ENCODE measurements at places on chromosomes 2 and 18. TPM values are rescaled to one million over a fixed set of nuclear protein-coding genes. Genes with fewer than 3 reads are reported as not detected.

DNA sequence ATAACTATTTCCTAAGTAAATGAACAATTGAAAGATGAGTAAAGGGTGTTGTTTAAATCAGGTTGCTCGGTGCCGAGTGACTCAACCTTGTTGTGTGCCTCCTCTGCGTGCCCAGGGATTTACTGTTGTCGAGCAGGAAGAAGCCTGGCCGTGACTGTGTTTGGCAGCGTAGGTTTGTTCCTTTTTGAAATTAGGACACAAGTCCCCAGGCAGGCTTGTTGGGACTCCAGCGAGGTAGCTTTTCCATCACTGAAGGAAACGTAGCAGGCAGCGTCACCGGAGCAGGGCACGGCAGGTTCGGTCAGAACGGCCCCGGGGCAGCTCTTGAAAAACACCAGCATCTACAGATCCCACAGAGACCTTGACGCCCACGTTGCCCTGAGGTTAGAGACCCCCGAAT lies 48.6 kb downstream of the TMEM18 start:
- H3K4me3 ChIP-seq, result no peak overlapping the region
- H3K4me1 ChIP-seq, result no peaks in the 10 kb centered on the region
- no peak for DNase-seq
- no peak overlapping the region for H3K27ac ChIP-seq

DNA sequence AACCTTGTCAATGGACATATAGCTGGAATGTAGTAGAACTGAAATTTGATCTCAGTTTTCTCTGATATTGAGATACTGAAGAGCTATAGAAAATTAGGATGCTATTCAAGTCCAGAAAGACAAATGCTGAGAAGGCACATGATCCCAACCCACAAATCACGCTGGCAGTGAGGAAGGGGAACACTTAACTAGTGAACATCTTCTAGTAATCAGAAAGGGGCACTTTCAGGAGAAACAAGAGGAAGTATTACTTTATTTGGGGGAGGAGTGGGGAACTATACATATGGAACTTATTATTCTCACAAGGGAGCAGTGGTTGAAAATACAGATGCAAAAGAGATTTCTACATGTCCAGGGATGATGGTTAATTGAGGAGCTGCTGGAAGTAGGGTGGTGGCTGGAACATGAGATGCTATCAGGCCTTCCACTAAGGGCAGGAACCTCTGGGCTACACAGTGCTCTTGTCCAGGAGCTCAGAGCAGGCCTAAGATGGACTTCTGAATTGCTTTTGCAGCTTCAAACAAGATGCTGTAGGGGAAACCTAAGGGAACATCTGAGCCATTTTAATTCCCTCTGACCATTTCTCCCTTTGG lies 79.3 kb downstream of the TGFA start:
- peak; percentile 22 for DNase-seq
- H3K27me3 ChIP-seq, result peaks cover 7% of the 10 kb centered on the region
- no peak overlapping the region for H3K4me3 ChIP-seq
- no peaks in the 10 kb centered on the region for H3K36me3 ChIP-seq

DNA sequence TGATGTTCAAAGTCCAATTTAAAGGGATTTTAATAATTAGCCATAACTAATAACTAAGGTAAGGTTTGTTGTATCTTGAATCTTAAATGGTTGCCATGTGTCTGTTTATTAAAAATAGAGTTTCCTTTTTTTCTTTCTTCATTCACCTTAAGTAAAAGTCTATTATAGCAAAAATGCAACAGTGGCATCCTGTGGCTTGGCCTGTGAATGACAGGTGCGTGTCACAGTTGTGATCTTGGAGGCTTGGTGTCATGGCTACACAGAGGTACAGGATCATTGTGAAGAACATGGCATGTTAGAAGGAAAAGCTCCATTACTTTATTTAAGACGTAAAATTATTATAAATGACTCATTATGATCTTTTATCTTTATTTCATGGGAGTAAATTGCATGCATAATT lies 246.1 kb downstream of the BCL2 start:
- no peak overlapping the region for H3K27ac ChIP-seq
- H3K36me3 ChIP-seq, result no peaks in the 10 kb centered on the region
- no peaks in the 10 kb centered on the region for H3K4me1 ChIP-seq

- H3K27ac ChIP-seq, result no peak overlapping the region
- H3K4me3 ChIP-seq, result no peak overlapping the region
- no peaks in the 10 kb centered on the region for H3K36me3 ChIP-seq
- H3K27me3 ChIP-seq, result no peaks in the 10 kb centered on the region
- H3K4me1 ChIP-seq, result no peaks in the 10 kb centered on the region
These were observed 600.4 kb upstream of the KLHL29 start for GRCh38 chr2:22784566-22784965.

POTEC gene
- not detected for total RNA-seq

- H3K4me3 ChIP-seq, result no peak overlapping the region
- no peak overlapping the region for H3K27ac ChIP-seq
- DNase-seq, result no peak
- no peaks in the 10 kb centered on the region for H3K27me3 ChIP-seq
- no peaks in the 10 kb centered on the region for H3K36me3 ChIP-seq
These were observed 23.3 kb upstream of the MTA3 start for GRCh38 chr2:42545023-42545721.

CFAP53 gene
- 1.8 TPM for total RNA-seq

DNA sequence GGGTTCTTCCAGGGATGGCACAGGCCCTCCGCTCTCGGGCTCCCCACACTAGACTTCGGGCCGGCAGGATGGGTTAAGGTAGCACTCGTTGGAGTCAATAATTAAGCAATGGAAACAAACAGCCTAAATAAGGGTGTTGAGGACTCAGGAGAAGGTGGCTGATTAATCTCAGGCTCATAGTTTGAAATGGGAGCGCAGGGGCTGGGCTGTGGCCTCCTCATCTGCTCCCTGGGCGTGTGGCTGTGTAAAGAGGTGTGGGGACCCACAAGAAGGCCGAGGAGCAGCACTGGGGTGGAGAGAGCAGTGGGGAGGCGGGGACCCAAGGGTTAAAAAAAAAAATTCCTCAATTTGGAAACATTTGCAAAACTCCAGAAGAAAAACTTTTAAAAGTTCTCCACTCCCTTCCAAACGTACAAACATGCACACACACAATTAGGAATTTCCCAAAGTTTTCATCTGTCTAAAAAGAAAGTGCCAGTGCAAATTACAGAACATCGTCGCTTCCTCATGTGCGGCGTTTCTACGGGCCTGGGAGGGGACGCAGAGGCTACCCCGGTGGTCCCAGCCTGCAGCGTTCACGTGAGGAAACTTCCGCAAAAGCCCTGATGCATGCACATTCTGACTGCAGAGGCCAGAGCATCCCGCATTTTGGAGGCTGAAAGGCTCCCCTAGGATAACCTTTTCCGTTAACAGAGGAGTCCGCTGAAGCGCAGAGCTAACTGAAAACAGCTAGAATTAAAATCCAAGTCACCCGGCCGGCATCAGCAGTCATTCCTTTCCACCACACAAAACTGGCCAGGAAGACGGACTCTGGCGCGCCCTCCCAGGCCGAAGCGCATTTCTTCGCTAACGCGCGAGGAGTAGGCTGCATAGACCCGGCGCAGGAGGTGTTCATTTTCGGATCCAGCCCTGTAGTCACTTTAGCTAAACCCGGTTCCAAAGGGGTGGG lies 1.0 kb upstream of the TUBB6 start:
- peak overlapping the region; percentile 65 for H3K27ac ChIP-seq
- H3K4me1 ChIP-seq, result no peaks in the 10 kb centered on the region
- no peak overlapping the region for H3K4me3 ChIP-seq
- H3K36me3 ChIP-seq, result no peaks in the 10 kb centered on the region
- no peaks in the 10 kb centered on the region for H3K27me3 ChIP-seq

SPATA3 gene
- total RNA-seq, result not detected

DNA sequence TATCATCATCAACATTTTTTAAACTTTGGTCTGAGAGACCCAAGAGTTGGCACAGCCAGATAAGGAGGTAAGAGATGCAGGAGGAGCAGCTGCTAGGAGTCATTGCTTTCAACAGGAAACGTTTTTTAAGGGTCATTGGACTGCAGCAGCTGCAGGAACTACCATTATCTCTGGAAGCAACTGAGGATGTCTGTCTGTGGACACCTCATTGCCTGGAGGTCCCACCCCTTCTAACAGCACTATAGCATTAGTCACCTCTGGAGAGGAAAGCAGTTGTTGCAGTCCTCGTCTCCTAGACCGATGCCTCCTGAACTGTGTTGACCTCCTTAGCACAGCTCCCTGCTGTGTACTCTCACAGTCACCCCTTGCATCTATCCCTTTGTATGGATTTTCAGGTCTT lies 21.5 kb upstream of the FSHR start:
- no peak overlapping the region for H3K4me3 ChIP-seq
- no peaks in the 10 kb centered on the region for H3K4me1 ChIP-seq
- no peaks in the 10 kb centered on the region for H3K36me3 ChIP-seq
- H3K27me3 ChIP-seq, result no peaks in the 10 kb centered on the region

NRBP1 gene
- total RNA-seq, result 57.1 TPM

DNA sequence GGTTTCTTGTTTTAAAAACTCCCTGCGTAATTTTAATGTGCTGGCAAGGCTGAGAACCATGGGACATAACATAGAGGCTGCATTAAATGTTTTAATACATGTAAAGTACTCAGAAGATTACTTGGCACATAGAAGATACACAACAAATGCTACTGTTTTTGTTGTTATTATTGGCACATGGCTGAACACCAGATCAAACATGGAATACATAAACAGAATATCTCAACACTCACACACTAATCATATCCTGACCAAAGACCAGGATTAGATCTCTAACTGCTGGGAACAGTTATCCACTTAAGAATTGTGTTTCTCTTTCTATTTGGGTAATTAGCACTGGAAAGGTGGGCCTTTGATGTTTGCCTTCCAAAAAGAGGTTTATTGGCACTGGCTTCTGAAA lies 69.3 kb downstream of the KCNE4 start:
- H3K36me3 ChIP-seq, result no peaks in the 10 kb centered on the region
- no peak for DNase-seq
- H3K4me1 ChIP-seq, result no peaks in the 10 kb centered on the region
- no peak overlapping the region for H3K4me3 ChIP-seq
- no peak overlapping the region for H3K27ac ChIP-seq

DNA sequence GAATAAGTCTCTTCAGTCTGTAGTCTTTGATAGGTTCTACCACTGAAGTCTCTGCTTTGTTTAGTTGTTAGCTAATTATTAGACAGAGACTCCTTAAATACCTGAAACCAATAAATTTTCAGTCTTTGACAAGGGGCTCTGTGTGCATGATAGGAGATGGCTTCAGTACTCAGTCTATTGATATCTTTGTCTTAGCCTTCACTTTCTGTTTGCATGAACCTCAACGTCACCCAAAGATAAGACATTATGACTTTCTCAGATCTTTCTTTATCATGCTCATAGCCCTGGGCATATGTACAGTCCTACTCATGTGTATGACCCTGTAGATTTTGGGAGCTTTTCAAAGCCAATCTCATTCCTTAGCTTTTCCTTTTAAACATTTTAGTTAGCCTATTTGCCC lies 183.5 kb upstream of the GCFC2 start:
- no peaks in the 10 kb centered on the region for H3K27me3 ChIP-seq
- H3K27ac ChIP-seq, result no peak overlapping the region
- DNase-seq, result no peak
- H3K4me3 ChIP-seq, result no peak overlapping the region
- H3K4me1 ChIP-seq, result no peaks in the 10 kb centered on the region

DNA sequence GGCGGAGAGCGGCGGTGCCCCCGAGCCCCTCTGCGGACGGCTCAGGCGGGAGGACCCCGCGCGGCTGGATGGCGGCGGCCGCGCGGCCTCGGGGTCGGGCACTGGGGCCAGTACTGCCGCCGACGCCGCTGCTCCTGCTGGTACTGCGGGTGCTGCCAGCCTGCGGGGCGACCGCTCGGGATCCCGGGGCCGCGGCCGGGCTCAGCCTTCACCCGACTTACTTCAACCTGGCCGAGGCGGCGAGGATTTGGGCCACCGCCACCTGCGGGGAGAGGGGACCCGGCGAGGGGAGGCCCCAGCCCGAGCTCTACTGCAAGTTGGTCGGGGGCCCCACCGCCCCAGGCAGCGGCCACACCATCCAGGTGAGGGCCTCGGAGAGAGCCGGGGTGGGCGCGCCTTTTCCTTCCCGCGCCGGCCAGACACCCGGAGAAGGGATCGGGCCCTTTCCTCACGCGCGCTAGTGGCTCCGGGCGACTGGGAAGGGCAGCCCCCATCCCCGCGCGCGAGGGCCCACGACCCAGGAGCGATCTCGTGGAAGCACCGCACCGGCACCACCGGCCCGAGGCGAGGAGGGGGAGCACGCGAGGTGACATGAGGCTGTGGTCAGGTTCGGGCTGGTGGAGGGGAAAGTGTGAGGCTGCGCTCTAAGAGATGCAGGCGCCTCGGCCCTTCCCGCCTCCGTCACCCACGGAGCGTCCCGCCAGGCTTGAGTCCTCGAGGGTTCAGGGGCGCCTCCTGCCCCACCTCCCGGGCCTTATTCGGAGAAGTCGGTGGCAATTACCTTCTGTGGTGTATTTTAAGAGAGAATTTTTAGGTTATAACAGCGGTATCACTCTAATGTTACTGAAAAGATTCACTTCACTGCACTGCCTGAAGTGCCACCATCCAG lies 607 bp downstream of the LAMA3 start:
- peak overlapping the region; percentile 75 for H3K4me3 ChIP-seq
- H3K27me3 ChIP-seq, result peaks cover 20% of the 10 kb centered on the region
- peak; percentile 14 for DNase-seq
- no peak overlapping the region for H3K27ac ChIP-seq

DNA sequence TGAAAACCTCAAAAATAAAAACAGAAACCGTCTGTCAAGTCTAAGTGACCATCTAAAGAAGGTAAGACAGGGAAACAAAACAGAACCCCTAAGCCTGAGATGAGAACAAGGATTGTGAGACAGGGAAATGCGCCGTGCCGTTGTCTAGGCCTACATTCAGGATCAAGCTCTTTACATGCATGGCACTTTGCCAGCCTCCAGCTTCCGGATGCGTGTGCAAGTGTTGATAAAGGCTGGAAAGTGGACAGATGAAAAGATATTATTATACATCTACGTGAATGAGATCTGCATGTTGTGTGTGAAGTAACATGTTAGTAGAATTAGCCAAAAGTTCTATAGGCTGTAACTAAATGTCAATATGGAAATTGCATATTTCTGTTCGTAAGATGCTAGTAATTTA lies 28.6 kb upstream of the TMEM87B start:
- H3K27me3 ChIP-seq, result no peaks in the 10 kb centered on the region
- H3K4me1 ChIP-seq, result peaks cover 43% of the 10 kb centered on the region
- H3K4me3 ChIP-seq, result no peak overlapping the region
- H3K27ac ChIP-seq, result no peak overlapping the region
- H3K36me3 ChIP-seq, result peaks cover 35% of the 10 kb centered on the region
- peak; percentile 54 for DNase-seq

UGT1A10 gene
- total RNA-seq, result not detected

DNA sequence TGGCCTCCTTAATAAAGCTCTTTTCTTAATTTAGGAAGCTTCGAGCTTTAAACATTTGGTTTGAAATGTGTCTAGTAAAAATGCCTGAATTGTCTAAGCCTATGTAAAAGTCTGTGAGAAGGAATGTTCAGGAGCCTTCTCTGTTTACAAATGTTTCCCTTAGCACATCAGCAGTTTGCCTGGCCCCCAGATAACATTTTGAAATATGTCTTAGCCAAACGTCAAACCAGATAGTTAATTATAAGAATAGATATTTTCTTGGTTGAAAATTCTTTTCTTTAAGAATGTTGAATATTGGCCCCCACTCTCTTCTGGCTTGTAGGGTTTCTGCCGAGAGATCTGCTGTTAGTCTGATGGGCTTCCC lies 498.6 kb downstream of the CCDC85A start:
- no peak overlapping the region for H3K27ac ChIP-seq
- H3K36me3 ChIP-seq, result no peaks in the 10 kb centered on the region
- H3K27me3 ChIP-seq, result no peaks in the 10 kb centered on the region
- H3K4me3 ChIP-seq, result no peak overlapping the region
- no peaks in the 10 kb centered on the region for H3K4me1 ChIP-seq

FOXD4L1 gene
- total RNA-seq, result 0.24 TPM
